ENCODE measurements at places on chromosomes 13 and 19. TPM values are rescaled to one million over a fixed set of nuclear protein-coding genes. Genes with fewer than 3 reads are reported as not detected.
A peak's percentile ranks its signal among the peaks of the same experiment; 100 is the strongest.

GRCh38 chr13:28218679-28219078 lies 80.3 kb downstream of the PAN3 start:
- DNase-seq, result no peak
- no peak overlapping the region for H3K4me3 ChIP-seq
- H3K27ac ChIP-seq, result no peak overlapping the region
- no peaks in the 10 kb centered on the region for H3K4me1 ChIP-seq
- H3K36me3 ChIP-seq, result no peaks in the 10 kb centered on the region

DNA sequence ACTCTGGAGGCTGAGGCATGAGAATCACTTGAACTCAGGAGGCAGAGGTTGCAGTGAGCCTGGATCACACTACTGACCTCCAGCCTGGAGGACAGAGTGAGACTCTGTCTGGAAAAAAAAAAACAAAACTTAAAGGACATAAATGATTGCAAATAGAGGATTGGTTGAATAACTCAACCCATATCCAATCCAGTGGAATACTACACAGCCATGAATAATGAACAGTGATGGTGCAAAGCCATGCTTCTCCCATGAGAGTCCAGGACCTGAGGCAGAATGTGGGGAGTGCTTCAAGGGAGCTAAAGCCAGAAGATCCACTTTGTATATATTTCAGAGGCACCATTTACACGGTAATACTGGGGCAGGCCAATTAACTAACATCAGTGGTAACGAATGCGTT lies 2.2 kb upstream of the CEACAM18 start:
- H3K36me3 ChIP-seq, result no peaks in the 10 kb centered on the region
- no peak overlapping the region for H3K27ac ChIP-seq
- no peak for DNase-seq
- H3K4me3 ChIP-seq, result no peak overlapping the region
- H3K4me1 ChIP-seq, result no peaks in the 10 kb centered on the region
- H3K27me3 ChIP-seq, result no peaks in the 10 kb centered on the region

GRCh38 chr19:12075538-12076139 lies 11.1 kb downstream of the ZNF844 start:
- peaks cover 33% of the 10 kb centered on the region for H3K36me3 ChIP-seq
- H3K27ac ChIP-seq, result no peak overlapping the region
- DNase-seq, result no peak
- peak overlapping the region; percentile 23 for H3K4me3 ChIP-seq

DNA sequence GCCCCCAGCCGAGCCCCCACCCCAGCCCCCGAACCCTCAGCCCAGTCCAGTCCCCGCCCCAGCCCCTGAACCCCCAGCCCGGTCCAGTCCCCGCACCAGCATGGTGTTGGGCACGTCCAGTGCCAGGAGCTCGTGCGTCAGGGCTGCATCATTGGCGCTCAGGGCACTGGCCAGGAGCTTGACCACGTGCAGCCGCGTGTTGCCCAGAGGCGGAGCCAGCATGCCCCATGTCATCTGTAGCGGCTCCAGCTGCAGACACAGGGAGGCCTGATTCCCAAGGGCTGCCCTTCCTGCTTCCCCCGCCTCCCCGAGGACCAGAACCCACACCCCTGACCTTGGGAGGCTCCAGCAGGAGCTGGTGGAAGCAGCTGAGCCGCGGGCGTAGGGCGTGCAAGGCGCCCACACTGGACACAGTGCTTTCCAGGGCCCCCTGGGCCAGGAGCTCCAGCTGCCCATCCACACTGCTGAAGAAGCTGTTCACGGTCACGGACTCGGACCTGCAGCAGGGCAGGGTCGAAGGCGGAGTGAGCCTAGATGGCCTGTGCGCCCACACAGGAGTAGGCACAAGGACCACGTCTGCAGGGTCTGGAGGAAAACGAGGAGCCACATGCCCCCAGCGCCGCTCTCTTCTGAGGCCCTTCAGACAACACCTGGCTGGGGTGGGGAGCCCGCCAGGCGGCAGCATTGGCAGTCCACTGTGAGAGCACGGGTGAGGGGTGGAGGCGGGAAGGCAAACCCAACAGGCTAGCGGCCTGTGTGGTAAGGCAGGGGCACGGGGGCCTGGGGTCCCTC lies 12.8 kb upstream of the TMEM86B start:
- H3K27me3 ChIP-seq, result no peaks in the 10 kb centered on the region
- DNase-seq, result no peak
- H3K4me3 ChIP-seq, result no peak overlapping the region
- peaks cover 98% of the 10 kb centered on the region for H3K36me3 ChIP-seq

The SLITRK5 gene
- not detected for total RNA-seq

The PLPP2 gene
- 0.64 TPM for total RNA-seq

The RAB20 gene
- total RNA-seq, result 0.31 TPM
